ENCODE measurements at places on chromosomes 13 and 19.

GRCh38 chr13:37049810-37050209 lies 9.7 kb downstream of the SUPT20H start:
- peaks cover 58% of the 10 kb centered on the region for H3K36me3 ChIP-seq
- H3K27me3 ChIP-seq: no peaks in the 10 kb centered on the region
- no peak for DNase-seq

DNA sequence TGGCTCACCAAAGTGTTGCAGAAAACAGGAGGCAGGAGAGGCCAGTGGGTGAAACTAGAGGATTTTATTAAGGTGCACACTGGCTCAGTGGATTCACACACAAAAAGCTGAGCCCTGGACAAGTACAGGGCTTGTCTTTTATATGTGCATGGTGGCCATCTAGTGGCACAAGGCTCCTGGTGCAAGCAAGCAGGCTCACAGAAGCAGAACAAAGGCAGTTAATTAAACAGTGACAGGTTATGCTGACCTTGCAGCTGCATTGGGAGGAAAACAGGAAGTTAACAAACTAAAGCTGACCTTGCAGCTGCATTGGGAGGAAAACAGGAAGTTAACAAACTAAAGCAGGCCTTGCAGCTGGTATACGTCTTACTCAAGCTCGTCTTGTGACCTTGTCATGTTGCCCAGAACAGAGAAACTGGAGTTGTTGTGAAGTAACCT lies 65.3 kb upstream of the ZNF681 start:
- peak; percentile 29 for DNase-seq
- no peaks in the 10 kb centered on the region for H3K36me3 ChIP-seq
- H3K27ac ChIP-seq: no peak overlapping the region
- no peaks in the 10 kb centered on the region for H3K4me1 ChIP-seq
- H3K27me3 ChIP-seq: no peaks in the 10 kb centered on the region

GRCh38 chr19:17579661-17580244 lies 24.3 kb downstream of the COLGALT1 start:
- peaks cover 19% of the 10 kb centered on the region for H3K4me1 ChIP-seq
- peaks cover 77% of the 10 kb centered on the region for H3K36me3 ChIP-seq
- H3K27ac ChIP-seq: no peak overlapping the region

DNA sequence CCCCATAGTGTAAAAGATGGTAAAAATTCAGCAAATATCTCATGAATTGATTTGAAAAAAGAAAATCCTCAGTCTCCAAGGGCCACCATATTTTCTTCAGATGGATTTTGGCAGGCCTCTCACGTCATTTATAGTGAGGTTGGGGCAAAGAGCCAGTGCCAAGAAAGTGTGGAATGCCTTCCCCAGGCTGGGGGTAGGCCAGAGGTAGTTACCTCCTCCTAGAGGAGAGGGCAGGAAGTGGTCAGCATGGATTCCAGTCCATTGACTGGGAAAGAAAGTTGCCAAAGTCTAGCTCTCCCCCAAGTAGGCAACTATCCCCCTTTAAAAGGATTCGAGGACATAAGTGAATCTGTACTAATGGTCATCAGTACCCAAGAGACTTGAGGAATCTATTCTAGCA lies 68.4 kb upstream of the KCTD4 start:
- H3K36me3 ChIP-seq: peaks cover 11% of the 10 kb centered on the region
- H3K4me1 ChIP-seq: no peaks in the 10 kb centered on the region
- no peak overlapping the region for H3K27ac ChIP-seq
- no peak for DNase-seq
- no peak overlapping the region for H3K4me3 ChIP-seq

DNA sequence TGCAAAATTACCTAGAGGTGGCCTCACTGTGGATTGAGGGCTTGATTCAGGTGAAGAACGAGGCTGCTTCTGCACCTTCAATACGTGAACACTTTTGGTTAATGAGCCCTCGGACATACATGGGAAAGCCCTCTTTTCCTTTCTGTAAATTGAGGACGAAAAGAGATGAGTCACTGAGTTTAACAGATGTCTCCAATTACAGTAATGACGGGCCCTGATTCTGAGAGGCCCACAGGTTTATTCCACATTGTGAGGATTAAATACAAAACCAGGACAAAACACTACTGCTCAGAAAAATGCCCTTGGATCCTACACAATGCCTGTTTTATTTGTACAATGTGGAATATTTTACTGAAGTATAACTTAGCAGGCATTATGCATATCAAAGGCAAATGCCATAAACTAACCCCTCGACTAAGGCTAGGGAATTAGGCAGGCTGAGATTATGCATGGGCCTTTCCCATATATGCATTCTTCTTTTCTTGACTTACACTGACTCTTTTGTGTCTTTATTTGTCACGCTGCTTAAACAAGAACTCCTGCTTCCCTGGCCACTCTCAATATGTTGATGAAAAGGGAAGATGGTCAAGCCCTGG lies 819.9 kb downstream of the OLFM4 start:
- H3K4me1 ChIP-seq: no peaks in the 10 kb centered on the region
- no peak overlapping the region for H3K4me3 ChIP-seq
- no peak for DNase-seq
- no peaks in the 10 kb centered on the region for H3K27me3 ChIP-seq
- no peaks in the 10 kb centered on the region for H3K36me3 ChIP-seq

GRCh38 chr13:74132776-74133656 lies 1.2 kb downstream of the KLF12 start:
- peaks cover 36% of the 10 kb centered on the region for H3K4me1 ChIP-seq
- H3K27me3 ChIP-seq: peaks cover 40% of the 10 kb centered on the region
- DNase-seq: no peak

DNA sequence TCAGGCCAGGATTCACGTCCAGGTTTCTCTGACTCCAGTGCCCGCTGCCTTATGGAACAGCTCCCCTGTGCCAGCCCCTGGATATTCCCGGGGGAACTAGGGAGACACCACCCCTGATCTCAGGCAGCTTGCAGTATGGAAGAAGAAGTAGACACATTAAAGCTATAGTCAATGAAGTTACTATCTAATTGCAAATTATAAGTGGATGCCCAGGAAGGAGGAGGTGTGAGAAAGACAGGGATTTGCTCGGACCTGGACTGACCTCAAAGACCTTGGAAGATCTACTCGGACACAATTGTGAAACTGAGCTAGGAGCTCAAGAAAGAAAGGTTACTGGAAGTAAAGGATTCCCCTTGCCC lies 10.4 kb downstream of the SIGLEC11 start:
- H3K4me1 ChIP-seq: peaks cover 50% of the 10 kb centered on the region
- no peak overlapping the region for H3K27ac ChIP-seq
- H3K4me3 ChIP-seq: no peak overlapping the region

DNA sequence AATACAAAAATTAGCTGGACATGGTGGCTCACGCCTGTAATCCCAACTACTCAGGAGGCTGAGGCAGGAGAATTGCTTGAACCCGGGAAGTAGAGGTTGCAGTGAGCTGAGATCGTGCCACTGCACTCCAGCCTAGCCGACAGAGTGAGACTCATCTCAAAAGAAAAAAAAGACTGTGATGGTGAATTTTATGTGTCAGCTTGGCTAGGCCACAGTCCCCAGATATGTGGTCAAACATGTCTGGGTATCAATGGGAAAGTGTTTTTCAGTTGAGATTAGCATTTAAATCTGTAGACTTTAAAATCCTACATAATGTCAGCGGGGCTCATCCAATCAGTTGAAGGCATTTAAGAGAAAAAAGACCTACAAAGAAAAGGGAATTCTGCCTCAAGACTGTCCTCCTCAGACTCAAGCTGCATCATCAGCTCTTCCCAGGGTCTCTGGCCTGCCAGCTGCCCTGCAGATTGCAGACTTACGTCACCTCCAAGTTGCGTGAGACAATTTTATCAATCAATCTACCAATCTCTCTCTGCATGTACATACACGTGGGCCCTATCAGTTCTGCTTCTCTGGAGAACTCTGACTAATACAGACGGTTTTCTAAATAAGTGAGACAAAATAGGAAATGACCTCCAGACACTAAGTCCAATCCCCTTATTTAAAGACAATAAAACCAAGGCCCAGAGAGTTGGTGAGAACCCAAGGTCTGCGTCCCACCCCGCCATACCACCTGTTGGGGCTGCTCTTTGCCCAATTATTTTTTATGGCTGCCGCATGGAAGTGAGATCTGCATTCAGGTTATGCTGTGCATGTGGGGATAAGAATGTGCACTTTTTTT lies 99.2 kb downstream of the ABCC4 start:
- no peak overlapping the region for H3K4me3 ChIP-seq
- peaks cover 13% of the 10 kb centered on the region for H3K4me1 ChIP-seq
- H3K27me3 ChIP-seq: no peaks in the 10 kb centered on the region
- H3K36me3 ChIP-seq: peaks cover 7% of the 10 kb centered on the region

DNA sequence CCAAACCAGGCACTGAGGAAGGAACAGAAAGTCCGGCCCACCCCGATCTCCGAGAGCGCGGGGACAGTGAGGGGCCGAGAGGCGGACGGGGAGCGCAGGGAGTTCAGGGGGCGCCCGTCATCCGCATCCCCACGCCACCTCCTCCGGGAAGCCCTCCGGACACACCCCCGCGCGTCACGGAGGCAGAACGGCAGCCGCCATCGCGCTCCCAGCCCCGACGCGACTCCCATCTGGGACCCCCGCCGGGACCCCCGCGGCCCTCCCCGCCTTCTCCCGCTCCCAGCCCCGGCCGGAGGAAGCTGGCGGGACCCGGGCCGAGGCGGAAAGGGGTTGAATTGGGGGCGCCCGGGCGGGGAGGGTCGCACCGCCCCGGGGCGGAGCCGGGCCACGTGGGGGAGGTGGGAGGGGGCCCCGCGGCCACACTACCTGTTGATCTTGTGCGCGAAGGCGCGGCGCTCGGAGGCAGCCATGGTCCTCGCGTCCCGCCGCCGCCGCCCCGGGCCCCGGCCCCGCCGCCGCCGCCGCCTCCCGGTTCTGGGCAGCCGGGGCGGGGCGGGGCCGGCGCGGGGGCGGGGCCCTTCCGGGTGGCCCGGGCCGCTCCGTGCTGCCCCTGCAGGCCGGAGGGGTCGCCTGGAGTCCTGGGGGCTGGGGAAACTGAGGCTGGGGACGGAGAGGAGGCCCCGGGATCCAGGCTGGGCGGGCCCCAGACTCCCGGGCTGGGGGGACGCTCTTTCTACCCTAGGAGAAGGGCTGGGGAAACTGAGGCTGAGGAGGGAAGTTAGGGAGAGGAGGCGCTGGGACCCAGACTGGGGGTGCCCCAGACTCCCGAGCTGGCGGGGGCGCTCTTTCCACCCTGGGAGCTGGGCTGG lies at the start of gene DOCK6:
Gene DOCK6 (minus strand): TSS at position 554 of the 869 bp plus-strand sequence. CDS start 84 bp downstream, at position 470.
- H3K4me3 ChIP-seq: peak within 1 kb of the TSS; percentile 74
- H3K36me3 ChIP-seq: no peaks in the 10 kb centered on the region
- no peak for DNase-seq
- peaks cover 10% of the 10 kb centered on the region for H3K4me1 ChIP-seq
- peaks cover 24% of the 10 kb centered on the region for H3K27me3 ChIP-seq
- no peak within 1 kb of the TSS for H3K27ac ChIP-seq
